ENCODE measurements at places on chromosomes 5 and 9.

DNA sequence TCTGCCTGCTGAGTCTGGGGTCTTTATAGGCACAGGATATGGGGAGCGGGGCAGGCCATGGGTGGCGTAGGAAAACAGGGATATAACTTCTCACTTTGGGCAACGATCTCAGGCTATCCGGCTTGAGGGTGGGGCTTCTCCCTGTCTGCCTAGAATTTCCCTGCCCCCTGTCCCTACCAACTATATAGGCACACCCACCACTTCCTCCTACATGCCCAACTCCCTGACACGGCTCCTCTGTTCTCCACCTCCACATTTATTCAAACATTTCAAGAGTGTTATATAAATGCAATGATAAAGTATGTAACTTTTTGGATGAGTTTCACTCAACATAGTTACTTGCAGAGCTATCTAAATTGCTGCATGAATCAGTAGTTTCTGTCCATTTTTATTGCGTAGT lies 363.2 kb upstream of the RORB start:
- no peak for DNase-seq

- DNase-seq: no peak
Observed at GRCh38 chr9:127140181-127140580, 17.7 kb upstream of the ANGPTL2 start.

- peak; percentile 99 for DNase-seq
Observed at GRCh38 chr9:137200311-137201204, at the start of gene TPRN. TSS of gene TPRN (minus strand) at chr9:137200741. CDS start at chr9:137200711, 30 bp downstream.

DNA sequence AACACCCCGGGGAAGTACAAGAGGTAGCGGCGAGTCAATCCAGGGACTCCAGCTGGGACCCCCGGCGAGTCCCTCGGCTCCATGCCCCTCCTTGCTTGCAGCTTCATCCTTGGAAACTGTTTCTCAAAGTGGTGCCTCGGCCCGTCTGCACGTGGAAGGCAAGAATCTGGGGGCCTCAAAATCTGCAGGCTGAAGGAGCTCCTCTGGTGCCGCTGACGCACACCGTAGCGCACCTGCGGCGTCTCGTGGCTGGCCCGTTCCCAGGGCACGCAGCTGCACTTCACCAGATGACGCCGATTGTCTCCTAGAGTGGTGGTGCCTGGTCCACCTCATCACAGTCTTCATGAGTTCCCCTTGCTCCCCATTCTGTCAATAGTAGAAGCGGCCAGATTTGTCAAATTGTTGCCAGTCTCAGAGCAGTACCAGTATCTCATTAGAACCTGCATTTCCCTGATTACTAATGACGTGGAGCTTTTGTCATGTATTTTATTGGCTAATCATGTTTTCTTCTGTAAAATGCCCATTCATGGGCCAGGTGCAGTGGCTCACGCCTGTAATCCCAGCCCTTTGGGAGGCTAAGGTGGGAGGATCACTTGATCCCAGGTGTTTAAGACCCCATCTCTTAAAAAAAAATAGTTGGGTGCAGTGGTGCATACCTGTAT lies 38.6 kb downstream of the GTF3C4 start:
- DNase-seq: no peak

GRCh38 chr9:126438741-126439401 lies 112.2 kb downstream of the MVB12B start:
- no peak for DNase-seq

DNA sequence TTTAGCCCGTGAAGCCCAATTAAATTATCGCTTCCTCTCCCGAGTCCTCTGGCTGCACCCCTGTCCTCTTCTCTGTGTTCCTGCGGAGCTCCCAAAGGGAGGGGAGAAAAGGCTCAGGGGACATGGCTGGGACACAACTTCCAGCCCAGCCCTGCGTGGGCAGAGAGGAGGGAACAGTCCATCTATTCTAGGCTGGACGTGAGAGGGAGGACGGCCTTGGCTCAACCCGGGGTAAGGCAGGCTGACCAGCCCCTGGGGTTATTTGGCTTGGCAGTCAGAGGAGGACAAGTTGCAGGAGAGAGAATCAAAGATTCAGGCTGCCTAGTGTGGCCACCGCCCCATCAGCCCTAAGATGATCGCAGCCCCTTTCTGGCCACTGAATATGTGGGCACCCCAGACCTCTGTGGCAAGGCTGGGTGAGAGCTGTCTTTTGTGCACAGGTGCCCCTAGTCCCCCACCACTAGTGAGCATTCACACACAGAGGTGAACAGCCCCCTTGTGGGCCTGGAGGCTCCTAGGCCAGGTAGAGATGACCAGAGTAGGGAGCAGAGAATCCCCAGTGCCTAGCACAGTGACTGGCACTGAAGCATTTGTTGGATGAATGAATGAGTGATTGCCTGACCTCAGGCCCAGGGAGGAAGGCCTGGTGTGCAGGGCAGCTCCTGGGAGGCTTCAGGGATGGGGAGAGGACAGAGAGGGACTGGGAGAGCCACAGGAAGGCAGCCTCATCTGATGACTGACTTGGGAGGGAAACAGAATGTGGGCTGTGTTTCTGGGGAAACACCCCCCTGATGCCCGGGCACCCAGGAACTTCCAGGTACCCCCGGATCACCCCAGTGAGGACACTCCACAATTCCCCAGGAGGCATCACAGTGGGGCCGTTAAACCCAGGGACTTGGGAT lies 133.9 kb downstream of the C9orf50 start:
- DNase-seq: no peak

GRCh38 chr9:126643945-126644527 lies 30.3 kb downstream of the LMX1B start:
- DNase-seq: no peak

GRCh38 chr5:36691696-36692371 lies 85.4 kb downstream of the SLC1A3 start:
- no peak for DNase-seq

All from DND-41 (cell line).